ENCODE measurements at places on chromosomes 1 and 21. TPM values are rescaled to one million over a fixed set of nuclear protein-coding genes. Genes with fewer than 3 reads are reported as not detected.

Gene SPRR2E
- not detected for total RNA-seq

GRCh38 chr1:228999446-229000170 is 264.3 kb downstream of the RHOU start:
- no peak for DNase-seq

DNA sequence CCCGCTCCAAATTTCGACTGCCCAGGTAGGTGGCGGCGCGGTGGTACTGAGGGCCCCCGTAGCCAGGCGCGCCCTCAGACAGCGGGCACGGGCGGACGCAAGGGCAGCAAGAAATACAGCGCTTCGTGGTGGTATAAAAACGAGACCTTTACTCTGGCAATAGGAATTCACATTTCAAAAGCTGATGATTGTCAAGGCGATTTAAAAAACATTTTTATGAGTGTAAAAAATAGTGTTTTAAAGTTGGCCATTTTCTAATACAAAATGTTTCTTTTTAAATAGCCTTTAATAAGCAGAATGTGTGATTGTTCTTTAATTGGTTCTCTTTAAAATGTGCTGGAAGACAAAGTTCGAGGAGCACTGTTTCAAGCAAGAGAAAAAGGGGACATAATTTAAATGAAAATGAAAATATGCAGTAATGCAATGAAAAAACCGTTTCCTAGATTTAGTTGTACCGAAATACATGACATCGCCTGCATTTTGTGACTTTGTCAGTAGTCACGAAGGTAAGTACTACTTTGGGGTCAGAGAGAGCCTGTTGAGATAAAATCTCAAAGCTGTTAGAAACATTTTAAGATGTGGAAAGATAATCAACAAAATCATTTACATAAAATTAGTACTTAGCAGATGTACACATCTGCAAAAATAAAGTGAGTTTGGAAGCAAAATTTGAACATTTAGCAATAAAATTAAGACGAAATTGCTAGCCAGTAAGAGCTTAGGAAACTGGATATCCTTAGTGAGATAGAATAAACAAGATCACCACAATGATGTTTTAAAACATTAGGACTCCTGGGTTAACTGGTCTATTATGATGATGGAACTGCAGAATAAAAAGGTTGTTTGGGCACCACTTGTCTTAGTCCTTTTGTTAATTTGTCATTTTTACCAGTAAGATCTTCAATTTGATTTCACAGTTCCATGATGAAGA is 1.1 kb upstream of the PSMG1 start:
- no peak for DNase-seq

DNA sequence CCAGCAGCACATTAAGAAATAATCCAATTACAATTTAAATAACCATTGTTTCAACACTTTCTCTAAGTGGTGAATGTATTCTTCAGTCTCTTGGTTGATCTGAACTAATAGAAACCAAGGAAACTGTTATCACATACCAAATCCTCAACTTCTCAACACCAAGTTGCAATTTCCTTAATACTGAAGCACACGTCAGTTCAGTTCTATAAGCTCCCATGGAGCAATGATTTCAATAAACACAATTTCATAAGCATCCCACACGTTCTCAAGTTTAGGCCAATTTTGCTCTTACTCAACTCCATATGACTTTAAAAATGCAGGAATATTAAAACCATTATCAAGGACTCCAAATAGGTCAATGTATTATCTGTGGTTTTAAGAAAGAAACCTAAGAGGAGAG is 5.8 kb upstream of the ERG start:
- DNase-seq = no peak

DNA sequence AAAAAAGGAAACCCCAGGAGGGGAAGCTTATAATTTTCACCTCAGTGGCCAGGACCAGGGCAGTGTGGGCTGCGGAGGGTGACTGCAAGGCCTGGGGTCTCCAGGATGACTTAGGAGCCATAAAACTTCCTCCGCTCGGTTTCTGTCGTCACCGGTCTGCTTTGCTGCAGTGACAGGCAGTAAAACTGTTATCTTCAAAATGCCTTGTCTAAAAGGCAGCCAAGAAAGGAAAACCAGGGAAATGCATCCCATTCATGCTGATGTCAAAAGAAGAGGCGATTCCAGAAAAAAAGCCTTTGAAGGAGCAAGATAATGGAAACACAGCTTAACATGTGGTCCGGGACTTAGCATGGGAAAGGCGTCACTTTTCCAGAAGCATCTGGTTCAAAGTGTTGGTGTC is 42.0 kb downstream of the COL6A1 start:
- DNase-seq = peak; percentile 21

GRCh38 chr1:1781526-1781903 is 3.2 kb upstream of the NADK start:
- DNase-seq = no peak

DNA sequence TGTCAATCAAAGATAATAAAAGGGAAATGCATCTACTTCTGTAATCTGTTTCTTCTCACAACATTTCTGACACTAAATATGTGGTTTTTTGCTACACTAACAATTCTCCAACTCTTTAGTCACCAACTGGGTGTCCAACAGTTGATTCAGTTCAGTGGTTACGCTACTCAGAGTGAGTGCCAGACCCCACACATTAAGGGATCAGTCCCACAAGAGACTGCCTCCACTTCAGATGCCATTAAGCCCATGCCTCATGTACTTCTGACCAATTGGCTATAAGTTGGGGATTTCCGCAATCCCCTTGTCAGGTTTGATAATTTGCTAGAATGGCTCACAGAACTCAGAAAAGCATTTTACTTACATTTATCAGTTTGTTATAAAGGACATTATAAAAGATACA is 28.4 kb downstream of the RNF2 start:
- DNase-seq = no peak

GRCh38 chr1:94055459-94056122 is 65.4 kb downstream of the ABCA4 start:
- DNase-seq = no peak

DNA sequence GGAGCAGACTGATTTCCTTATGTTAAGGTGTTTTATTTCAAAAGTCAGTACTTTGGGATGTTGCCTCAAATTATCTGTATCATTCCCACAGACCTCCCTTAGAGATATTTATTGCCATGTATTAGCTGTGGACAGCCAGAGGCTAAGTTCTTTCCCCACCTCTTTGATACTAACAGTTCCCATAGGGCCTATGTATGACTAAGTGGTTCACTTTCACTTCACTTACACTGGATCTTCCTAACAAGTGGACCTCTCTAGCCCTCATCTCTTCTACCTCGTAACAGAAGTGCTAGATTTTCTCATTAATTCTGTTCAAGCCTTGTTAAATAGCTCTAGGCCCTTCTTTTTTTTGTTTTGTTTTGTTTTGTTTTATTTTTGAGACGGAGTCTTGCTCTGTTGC is 6.2 kb downstream of the TRAF5 start:
- DNase-seq = no peak

Gene COL9A2
- 3.4 TPM for total RNA-seq

GRCh38 chr21:29145354-29145782 is 14.9 kb downstream of the MAP3K7CL start:
- peak; percentile 89 for DNase-seq

Gene DISP3
- 0.74 TPM for total RNA-seq

All from cardiac muscle cell (in vitro differentiated cells and primary cell).